ENCODE measurements at places on chromosomes 6 and 20. TPM values are rescaled to one million over a fixed set of nuclear protein-coding genes. Genes with fewer than 3 reads are reported as not detected.

Gene WFDC5
- not detected for total RNA-seq

Gene MRPS10
- 47.9 TPM for total RNA-seq

Gene COL9A1
- not detected for total RNA-seq

Gene SPTLC3
- 0.33 TPM for total RNA-seq

Gene TTLL9
- total RNA-seq, result not detected

Gene CYB5R4
- 14.0 TPM for total RNA-seq

Gene PRICKLE4
- total RNA-seq, result 1.3 TPM

Gene EEF1E1
- 87.3 TPM for total RNA-seq

Gene MCCD1
- total RNA-seq, result not detected

Gene TCP11
- not detected for total RNA-seq

Gene PRDM1
- total RNA-seq, result 3.2 TPM

Gene PDE7B
- total RNA-seq, result 36.8 TPM

Gene MUC22
- total RNA-seq, result not detected

Gene FAM83D
- 51.6 TPM for total RNA-seq

Gene GGTLC1
- total RNA-seq, result not detected

Gene AIF1
- total RNA-seq, result not detected

Gene SIRPD
- not detected for total RNA-seq

Gene SLC23A2
- 10.2 TPM for total RNA-seq

Gene FAM210B
- 40.2 TPM for total RNA-seq

Gene AVP
- not detected for total RNA-seq

Gene SLC25A27
- total RNA-seq, result 0.10 TPM

Gene KIAA1755
- not detected for total RNA-seq

Gene TXLNB
- total RNA-seq, result 0.53 TPM

Gene IP6K3
- not detected for total RNA-seq

Gene MYB
- not detected for total RNA-seq

Gene LY6G6C
- not detected for total RNA-seq

Gene ZBP1
- 0.10 TPM for total RNA-seq

Gene ULBP1
- 0.94 TPM for total RNA-seq

All from mammary microvascular endothelial cell (primary cell).